Fibroblast of skin of left biceps (primary cell): ENCODE measurements at places on chromosomes 2 and 18.

DNA sequence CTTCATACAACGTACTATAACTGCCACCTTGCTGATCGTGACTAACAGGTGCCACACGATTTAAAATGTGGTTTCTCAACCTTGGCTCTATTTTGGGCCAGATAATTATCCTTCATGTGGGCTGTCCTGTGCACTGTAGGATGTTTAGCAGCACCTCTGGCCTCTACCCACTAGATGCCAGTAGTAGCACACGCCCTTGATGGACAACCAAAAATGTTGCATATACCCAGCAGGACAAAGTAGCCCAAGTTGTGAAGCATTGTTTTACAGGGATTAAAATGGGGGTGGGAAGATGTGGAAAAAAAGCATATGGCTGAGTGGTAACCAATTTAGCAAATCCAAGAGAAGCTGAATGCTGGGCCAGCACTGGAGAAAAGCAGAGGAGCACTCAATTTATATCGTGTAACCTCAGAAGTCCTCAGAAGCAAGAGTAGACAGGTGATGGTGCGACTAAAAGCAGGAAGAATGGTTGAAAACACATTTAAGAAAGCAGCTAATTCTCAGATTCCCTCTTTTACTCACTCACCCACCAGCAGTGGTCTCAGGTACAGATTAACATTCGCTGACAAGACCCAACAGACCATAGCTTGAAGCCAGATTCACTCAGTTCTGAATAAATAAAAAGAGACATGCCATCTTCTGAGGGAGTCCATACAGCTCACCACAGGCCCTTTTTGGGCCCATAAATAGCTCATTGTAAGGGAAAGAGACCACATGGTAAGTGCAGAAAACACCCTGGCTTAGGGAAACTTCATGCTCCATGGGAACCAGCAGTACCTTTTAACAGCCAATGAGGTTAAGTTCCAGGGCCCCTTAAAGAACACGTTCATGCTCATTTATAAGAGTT is 50.6 kb downstream of the RAPH1 start:
- DNase-seq, result no peak

DNA sequence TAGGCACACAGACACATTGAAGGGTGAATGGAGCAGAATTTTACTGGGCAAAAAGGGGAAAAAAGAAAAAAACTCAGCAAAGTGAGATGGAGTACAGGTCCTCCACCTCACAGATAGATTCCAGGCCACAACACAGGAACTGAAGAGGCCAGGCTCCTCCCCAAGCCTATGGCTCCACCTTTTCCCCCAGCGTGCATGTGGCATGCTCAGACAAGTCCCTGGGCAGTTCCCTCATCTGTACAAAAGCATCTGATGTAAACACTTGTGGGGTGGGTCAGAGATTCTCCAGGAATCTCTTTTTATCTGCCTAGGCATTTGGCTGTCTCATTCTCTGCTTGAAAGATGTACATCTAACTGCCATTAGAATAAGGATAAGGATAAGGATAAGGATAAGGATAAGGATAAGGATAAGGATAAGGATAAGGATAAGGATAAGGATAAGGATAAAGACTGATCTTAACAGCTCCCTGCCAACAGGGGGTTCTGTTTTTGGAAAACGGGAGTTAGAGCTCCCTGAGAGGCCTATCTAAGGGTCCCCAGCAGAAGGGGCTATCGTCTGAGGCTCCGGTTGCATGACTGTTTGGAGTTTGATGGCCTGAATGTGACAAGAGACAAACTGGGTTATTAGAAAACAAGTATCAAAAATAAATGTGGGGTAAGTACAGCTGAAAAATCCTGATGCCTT is 17.2 kb upstream of the ASXL3 start:
- no peak for DNase-seq

DNA sequence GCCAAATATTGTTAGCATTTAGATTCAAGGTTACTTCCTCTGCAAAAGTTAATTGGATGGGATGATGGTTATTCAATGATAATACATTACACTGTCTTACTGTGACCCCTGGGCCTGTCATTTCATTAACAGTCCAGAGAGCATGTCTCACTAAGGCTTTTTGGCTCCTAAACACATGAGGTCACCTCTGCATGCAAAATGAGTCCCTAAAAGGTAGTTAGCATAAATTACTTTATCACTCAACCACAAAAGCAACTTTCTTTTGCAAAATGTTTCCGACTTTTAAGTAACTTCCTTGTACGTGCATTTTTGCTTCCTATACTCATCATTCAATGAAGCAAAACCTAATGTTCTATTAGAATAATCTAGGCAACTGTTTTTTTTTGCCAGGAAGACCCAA is 16.8 kb upstream of the AGFG1 start:
- no peak for DNase-seq

DNA sequence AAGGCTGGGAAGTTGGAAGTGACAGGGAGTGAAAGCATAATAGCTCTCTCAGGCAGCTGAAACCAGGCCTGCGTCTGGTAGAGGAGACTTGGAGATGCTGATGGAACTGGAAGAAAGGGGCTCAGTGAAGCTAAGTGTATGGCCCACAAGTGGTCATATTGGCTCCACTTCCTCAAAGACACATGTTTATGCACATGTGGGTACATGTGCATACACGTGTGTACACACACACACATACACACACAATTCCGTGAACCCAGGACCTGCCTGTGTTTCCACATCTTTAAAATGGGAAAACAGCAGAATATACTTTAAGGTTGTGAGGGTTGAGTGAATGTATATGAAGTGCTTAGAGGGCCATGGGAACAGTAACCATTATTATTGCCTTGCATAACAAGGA is 160.9 kb downstream of the ARL6IP6 start:
- DNase-seq, result no peak

- no peak for DNase-seq
Measured at GRCh38 chr2:192887337-192887736, 692.6 kb upstream of the TMEFF2 start.

DNA sequence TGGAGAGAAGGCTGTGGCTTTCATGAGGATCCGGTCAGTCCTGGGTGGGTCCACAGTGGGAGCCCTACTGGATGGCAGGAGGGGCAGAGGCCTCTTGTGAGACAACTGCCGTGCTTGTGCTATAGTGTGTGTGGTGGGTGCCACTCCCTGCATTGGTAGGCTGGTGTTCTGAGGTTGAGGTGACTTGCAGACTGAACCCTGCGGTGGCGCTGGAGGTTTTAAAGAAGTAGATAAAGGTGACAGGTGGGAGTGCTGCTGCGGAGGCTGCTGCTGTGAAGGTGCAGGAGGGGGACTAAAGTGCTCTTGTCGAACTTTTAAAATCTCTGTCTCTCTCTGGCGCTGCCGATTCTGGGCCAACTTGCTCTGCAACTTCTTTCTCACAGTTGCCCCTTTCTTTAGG is 29.7 kb downstream of the INO80D start:
- no peak for DNase-seq

- DNase-seq, result no peak
Measured at GRCh38 chr2:60337142-60337497, 216.3 kb downstream of the BCL11A start.

- DNase-seq, result peak; percentile 15
Measured at GRCh38 chr2:217049956-217050355, 190.1 kb upstream of the TNP1 start.

GRCh38 chr2:96088340-96089335 is 27.7 kb downstream of the ADRA2B start:
- DNase-seq, result no peak

DNA sequence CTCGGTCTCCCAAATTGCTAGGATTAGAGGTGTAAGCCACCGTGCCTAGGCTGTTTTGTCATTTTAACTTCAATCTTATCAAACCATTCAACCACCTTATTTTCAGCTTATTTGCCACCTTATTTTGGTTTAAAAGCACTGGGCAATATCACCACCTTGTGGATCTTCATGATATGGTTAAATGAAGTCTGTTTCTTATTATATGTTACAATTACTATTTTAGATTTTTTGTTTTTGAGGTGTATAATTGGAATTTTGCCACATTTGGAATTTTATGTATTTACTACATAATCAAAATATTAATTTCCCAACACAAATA is 43.8 kb upstream of the SCN9A start:
- DNase-seq, result peak; percentile 8

DNA sequence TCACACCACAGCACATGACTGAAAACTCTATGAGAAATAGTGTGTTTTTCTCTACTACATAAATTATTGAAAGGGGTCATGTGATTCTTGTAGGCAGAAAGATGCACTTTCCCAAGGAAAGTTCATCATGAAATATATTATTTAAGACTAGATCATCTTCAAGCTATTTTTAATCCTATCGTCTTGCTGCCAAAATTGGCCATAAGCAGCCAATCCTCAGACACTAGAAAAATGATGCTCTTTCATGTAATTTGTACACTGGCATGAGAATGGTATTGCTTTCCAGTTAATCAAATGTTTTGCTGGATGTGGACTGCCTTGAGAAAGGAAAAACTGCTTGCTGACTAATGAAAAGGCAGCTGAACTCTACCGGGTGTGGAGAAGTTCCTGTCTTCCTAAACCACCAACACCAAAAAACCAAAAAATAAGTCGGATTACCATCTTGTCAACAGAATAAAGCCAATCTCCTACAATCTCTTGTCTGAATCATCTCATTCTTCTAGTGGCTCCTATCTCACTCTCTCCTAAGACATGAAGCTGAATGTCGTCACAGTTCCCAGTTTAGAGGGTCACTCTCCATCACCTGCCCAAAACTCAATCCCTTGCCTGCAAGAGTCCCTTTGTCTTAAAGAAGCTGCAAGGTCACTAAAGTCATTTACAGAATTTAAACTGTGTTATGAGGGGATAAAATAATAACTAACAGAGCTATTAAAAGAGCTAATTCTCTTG is 5.3 kb downstream of the BCL2 start:
- no peak for DNase-seq

DNA sequence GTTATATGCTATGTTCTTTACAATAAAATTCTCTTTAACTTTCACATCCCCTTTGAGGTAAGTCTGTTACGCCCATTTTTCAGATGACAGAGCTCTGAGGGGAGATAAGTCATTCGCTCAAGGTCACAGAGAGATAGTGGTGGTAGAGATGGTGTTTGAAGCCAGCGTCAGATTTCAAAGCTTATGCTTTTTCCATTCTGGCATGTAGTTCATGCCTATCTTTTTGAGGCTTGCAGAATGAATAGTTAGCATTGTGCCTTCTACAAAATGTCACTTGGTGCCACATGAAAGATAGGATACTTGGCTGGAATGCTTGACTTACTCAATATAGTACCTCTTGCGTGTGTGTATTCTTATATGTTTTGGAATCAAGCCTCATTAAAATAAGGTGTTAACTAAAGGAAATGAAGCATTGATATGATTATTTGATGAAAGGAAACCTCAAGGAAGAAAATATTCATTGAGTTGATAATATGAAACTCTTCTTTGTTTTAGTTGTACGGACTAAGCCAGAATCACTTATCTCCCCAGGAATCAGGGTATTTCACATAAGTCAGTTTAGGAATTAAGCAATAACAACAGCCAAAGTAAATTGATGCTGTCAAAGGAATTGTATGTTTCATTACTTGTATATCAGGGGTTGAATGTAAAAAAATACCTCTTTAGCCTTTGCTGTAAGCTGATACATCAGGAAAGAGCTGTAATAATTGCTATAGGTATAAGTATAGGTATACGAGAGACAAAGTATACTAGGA is 15.5 kb downstream of the SPATS2L start:
- DNase-seq, result no peak

- no peak for DNase-seq
Measured at GRCh38 chr2:143440411-143441012, 311.3 kb downstream of the ARHGAP15 start.

GRCh38 chr18:48821251-48821590 is 129.5 kb downstream of the SMAD7 start:
- no peak for DNase-seq

DNA sequence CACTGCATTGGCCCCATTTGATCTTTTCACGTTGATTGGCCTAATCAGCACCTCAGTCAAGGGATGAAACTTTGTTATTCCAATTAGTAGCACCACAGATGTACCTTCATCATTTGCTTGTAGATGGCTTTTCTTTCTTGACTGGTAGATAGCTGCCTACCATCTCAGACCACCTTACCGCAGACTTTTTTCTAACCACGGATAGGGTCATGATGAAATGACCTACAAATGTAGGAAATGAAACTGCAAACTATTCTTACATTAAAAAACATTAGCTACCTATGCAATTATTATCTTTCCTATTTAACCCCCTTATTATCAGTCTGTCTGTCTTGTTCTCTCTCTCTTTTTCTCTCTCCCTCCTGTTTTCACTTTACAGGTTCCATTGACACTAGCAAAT is 22.4 kb upstream of the SLC25A52 start:
- no peak for DNase-seq

DNA sequence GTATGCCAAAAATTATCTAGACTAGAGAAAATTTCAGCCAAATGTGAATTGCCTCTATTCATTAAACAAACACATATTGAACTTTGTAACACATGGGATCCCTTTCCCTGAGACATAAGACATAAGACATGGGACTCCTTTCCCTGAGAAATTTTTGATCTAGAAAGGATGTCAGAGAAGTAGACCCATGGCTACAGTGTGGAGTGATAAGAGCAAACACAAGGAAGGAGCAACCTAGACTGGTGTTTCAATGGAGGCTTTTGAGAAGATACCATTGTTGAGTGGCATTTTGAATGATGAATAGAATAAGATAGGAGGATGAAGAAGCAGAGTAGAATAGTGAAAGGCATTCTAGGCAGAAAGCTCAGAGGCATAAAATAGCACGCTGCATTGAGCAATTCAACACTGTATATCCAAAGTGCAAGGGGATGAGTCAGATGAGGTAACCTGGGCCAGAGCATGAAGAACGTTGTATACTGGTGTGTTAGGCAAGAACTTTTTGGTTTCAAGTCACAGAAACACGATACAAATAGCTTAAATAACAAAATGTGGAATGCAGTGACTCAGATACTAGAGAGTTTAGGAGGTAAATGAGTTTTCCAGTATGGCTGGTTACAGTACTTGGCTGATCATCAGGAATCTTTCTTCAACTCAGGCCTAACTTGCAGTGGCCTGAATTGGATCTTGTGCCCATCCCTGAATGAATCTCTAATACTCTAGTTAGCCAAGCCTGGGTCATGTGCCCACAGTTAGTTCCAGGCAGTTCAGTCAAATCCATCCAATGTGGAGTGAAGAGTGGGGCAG is 129.8 kb upstream of the TANK start:
- peak; percentile 99 for DNase-seq

GRCh38 chr2:226187156-226187555 is 612.5 kb downstream of the IRS1 start:
- no peak for DNase-seq

- DNase-seq, result no peak
Measured at GRCh38 chr2:240257940-240258580, 117.6 kb upstream of the OTOS start.
